ENCODE measurements at places on chromosomes 6 and 20. TPM values are rescaled to one million over a fixed set of nuclear protein-coding genes. Genes with fewer than 3 reads are reported as not detected.

- DNase-seq, result peak; percentile 54
These were observed 849 bp downstream of the GSTA4 start for GRCh38 chr6:52994031-52994838.

- peak; percentile 28 for DNase-seq
These were observed 102.3 kb downstream of the ARHGAP18 start for GRCh38 chr6:129607581-129608186.

- DNase-seq, result no peak
These were observed 77.2 kb downstream of the OR2B2 start for GRCh38 chr6:27834879-27835549.

DNA sequence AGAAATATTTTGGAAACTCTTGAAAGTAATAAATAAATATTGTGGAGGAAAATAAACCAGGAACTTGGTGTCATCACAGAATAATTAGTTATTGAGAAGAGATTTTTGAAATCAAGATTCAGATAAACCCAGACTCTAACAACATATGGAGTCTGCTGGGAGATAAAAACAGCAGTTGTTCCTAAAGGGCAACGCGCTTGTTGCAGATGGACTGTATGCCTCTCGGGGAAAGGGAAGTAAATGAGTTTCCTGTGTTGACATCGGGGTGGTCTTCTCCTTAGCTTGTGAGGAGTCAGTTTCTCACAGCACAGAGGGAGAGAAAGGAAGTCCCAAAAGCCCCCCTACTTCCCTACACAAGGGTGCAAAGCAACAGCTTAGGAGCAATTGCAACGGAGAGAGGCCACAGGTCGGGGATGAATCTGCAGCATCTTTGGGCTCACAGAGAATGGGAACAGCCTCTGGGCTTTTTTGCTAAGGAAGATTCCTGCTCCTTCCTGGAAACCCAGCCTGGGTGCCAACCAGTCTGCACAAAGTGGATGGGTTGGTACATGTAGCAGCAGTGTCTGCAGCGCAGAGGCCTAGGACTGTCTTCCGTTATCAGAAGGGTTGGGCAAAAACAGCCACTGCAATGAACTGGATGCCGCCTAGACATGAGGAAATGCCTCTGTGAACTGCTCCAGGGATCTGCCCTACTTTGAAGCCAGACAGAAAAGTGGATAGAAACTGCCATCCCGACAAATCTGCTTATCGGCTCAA lies 603.0 kb upstream of the NRSN1 start:
- no peak for DNase-seq

Gene ENPP4
- 0.29 TPM for total RNA-seq

DNA sequence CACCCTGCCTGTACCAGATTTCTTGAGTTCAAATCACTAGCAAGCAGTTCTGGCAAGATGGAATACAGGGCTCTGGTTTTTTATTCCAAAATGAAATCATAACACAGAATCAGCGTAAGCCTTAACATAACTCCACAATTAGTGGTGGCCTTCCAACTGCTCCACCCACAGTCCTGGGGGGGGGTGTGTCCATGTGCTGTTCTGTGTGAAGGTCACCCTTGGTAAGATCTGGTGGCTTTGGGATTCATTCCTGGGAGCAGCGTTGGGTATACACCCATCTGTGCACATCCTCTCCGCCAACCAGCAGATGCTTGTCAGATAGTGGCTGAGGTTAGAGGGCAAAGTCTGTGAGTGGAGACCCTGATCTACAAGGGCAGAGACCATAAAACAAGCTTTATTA lies 49.9 kb upstream of the CD83 start:
- peak; percentile 14 for DNase-seq

DNA sequence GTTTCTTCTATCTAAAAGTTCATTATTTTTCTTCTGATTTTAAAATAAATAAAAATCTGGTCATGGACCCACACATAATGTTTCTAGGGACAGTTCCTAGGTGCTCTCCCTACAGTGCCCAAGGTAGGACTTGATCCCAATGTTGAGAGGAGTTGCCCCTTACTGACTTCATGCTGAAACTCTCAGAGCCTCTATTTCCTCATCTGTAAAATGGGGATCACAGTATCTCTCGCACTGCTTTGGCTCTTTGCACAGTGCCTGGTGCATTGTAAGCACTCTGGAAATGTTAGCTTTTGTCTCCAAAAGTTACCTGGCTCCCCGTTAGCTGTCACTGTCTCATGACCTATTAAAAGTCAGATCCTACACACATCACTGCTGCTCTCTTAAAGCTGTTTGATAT lies 205.5 kb downstream of the TSHZ2 start:
- no peak for DNase-seq

Gene PSORS1C1
- total RNA-seq, result 0.88 TPM

Gene RAET1L
- not detected for total RNA-seq

DNA sequence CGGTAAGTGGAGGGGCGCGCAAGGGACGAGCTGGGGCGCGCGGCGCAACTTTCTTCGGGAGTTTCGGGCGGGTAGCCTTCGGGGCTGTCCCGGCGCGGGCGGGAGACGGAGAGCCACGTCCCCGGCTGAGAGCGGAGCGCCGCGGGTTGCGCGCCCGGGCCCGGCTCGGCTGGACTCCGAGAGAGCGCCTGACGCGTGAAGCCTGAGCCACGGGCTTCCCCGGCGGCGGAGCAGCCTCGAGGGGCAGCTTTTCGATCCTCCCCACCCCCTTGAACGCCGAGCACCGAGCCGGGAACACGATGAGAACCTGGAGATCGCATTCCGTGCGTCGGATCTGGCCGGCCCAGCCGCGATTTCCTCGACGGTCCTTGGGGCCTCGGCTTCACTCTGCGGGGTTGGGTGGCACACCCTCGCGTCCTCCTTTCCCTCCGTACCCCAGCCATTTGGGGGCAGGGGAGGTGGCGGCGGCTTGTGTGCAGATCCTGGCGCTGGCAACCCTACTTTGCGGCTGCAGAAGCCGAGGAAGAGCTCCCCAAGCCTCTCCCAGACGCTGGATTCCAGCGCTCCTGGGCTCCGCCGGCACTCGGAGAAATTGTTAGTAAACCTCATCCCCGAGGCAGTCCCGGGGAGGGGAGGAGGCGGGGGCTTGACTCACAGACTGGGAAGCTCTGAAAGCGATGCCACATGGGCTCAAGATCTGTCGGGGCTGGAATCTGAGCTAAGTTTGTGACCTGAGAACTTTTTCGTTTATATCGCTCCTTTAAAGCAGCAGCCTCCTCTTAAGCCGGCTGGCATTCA lies 572 bp downstream of the DSE start:
- DNase-seq, result peak; percentile 96

GRCh38 chr6:93515736-93516135 lies 96.4 kb upstream of the EPHA7 start:
- DNase-seq, result no peak

Gene PIGU
- total RNA-seq, result 48.1 TPM

Gene RHAG
- not detected for total RNA-seq

Gene COL19A1
- total RNA-seq, result 0.59 TPM

GRCh38 chr20:20604357-20604756 lies 108.1 kb downstream of the RALGAPA2 start:
- no peak for DNase-seq

DNA sequence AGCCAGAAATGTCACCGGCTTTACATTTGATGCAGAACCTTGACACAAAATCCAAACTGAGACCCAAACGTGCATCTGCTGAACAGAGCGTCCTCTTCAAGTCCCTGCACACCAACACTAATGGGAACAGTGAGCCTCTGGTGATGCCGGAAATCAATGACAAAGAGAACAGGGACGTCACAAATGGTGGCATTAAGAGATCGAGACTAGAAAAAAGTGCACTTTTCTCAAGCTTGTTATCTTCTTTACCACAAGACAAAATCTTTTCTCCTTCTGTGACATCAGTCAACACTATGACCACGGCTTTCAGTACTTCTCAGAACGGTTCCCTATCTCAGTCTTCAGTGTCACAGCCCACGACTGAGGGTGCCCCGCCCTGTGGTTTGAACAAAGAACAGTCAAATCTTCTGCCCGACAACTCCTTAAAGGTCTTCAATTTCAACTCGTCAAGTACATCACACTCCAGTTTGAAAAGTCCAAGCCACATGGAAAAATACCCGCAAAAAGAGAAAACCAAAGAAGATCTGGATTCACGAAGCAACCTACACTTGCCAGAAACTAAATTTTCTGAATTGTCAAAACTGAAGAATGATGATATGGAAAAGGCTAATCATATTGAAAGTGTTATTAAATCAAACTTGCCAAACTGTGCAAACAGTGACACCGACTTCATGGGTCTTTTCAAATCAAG lies 108.4 kb downstream of the RTN4IP1 start:
- DNase-seq, result peak; percentile 80

DNA sequence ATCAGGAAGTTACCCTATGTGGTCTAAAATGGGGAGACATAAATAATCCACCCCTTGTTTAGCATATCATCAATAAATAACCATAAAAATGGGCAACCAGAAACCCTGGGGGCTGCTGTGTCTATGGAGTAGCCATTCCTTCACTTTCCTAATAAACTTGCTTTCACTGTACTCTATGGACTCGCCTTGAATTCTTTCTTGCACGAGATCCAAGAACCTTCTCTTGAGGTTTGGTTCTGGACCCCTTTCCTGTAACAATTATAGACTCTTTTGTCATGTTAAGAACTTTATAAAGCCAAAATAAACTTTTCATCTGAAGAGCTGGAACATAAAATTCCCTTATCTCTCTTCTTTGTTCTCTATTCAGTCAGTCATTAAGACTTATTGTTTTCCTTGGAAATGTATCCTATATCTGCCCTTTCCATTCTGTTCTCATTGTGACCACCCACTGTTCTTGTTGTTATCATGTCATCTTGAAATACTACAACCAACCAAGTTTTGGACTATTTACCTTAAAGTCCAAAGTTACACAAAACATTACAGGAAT lies 29.3 kb upstream of the ZBTB24 start:
- DNase-seq, result no peak

DNA sequence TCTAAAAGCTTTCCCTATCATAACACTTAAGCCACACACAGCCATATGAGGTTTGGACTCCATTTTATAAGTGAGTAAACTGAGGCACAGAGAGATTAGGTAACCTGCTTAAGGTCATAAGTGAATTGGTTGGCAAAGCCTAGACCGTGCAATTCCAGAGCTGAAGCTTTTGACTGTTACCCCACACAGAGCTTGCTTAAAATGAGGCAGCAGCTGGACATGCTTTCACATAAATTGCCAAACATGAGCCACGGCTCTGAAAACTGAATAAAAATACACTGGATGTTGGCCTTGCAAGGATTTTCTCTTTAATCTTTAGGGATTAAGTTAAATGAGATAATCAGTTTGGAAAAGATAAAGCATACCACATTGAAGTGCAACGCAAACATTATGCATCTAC lies 2.5 kb downstream of the RIPOR2 start:
- DNase-seq, result no peak

Gene CLDN20
- not detected for total RNA-seq

Gene C20orf144
- 0.24 TPM for total RNA-seq

- DNase-seq, result peak; percentile 67
These were observed 255.4 kb downstream of the ATXN1 start for GRCh38 chr6:16505711-16506357.

Gene CDKAL1
- total RNA-seq, result 22.3 TPM

Gene HRH3
- not detected for total RNA-seq

GRCh38 chr6:111823831-111824607 lies 49.2 kb downstream of the FYN start:
- peak; percentile 72 for DNase-seq

DNA sequence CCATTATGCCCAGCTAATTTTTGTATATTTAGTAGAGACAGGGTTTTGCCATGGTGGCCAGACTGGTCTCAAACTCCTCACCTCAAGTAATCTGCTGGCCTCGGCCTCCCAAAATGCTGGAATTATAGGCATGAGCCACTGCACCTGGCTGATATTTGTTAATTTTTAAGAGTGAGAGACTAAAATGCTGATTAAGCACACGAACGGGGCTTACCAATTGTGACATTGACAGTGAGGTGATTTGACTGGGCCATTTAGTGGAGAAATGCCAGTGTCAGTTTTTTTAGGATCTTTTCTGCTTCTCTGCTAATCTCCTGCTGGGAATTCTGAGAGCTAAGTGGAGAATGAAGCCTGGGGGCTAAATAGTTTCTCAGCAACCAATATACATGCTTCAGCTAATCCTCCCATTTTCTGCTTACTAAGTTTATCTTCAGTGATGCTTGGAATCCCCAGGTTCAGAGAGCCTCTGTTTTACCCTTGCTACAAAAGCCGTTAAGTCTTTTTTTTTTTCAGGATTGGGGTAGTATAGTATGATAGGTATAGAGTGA lies 9.8 kb upstream of the DEFB123 start:
- peak; percentile 35 for DNase-seq

Gene GSTA2
- total RNA-seq, result not detected

DNA sequence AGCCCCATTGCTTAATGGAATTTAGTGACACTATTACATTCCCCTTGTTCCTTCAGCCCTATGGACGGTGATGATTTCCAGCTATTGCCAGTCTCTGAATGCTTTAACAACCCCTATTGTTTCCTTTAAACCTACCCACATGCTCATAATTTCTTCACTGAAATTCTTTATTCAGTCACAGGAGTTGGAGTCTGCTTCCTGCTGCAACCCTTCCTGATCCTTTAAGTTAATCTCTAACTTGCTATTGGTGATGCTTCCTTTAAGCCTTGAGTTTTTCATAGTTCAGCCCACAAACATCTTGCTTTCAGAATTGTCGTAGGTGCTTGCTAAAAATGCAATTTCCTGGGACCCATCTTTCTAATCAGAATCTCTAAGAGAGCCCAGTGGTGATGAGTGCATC lies 66.3 kb upstream of the TNFAIP3 start:
- DNase-seq, result no peak

- no peak for DNase-seq
These were observed 38.8 kb downstream of the MRS2 start for GRCh38 chr6:24441599-24441904.

Gene PLCB4
- 5.3 TPM for total RNA-seq

Gene WFDC2
- total RNA-seq, result 0.78 TPM

GRCh38 chr6:87342829-87343228 lies 1.8 kb upstream of the C6orf163 start:
- no peak for DNase-seq

Gene GID8
- 25.4 TPM for total RNA-seq

DNA sequence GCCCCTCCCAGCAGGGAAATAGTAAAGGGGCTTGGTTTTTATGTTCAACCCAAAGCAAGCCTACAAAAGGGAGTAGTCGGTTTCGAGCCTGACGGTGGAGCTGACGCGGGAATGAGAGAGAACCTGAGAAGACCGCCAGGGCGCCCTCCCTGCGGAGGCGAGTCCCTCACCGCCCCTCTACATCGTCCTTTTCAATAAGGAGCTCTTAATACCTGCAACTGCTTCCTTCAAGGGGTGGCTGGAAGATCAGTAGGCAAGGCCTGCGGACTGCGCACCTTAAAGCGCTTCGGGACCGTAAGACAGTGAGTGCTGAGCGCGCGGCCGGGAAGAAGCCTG lies 709 bp upstream of the ZNF76 start:
- DNase-seq, result peak; percentile 47

DNA sequence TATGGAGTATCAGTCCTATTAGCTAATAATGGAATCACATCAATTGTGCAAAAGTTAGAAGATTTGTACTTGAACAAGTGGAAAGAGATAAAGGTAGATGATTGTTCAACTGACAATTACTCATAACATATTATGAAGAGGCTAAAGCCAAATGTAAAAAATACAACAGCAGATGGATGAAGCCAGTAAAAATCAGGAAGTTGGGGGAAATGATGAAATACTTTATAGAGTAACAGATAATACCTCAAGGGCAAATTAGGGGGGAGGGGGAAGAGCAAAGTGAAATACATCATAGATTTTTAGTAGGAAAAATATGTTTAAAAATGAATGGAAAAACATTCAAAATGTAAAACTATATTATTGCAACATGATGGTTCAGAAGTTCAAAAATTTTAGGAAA lies 114.0 kb downstream of the PDSS2 start:
- no peak for DNase-seq

- DNase-seq, result no peak
These were observed 4.0 kb upstream of the OXT start for GRCh38 chr20:3067139-3068014.

Measured in RPMI7951 (cell line).